Stimulated activated CD8-positive, alpha-beta memory T cell treated with anti-CD3 and anti-CD28 coated beads, Interleukin-12 subunit alpha, Interleukin-12 subunit beta, amount 100 ng/mL, for 4 hours (primary cell): ENCODE measurements at places on chromosomes 1 and 21.

- DNase-seq = no peak
These were observed 675.8 kb downstream of the MATN1 start for GRCh38 chr1:30047576-30047975.

GRCh38 chr1:115325874-115326273, 12.2 kb downstream of the NGF start:
- DNase-seq = no peak

DNA sequence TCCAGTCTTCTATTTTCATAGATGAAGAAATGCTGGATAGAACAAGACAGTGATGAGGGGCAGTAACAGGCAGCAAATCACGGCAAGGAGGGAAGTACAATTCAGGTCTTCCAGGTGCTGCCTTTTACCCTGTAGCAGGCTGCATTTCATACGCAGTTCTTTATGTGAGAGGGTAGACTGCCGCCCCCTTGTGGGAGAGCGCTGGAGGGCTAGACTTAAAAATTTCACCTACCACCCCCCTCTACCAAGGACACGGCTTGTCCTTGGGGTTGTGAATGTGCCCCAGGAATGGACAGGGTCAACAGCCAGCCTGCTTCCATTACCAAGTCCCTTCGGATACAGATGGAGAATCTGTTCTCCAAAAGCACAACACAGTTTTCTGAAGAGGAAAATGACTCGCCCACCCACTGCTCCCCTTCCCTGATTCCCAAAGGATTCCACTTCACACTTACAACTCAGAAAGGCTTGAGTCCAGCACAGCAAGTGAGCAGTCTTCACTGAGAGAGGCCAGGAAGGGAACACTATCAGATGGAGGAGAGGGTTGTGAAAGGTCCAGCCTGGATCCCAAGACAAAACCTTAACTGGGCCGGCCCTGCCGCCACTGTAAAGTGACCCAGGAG, 7.4 kb downstream of the WDR77 start:
- DNase-seq = peak; percentile 17

DNA sequence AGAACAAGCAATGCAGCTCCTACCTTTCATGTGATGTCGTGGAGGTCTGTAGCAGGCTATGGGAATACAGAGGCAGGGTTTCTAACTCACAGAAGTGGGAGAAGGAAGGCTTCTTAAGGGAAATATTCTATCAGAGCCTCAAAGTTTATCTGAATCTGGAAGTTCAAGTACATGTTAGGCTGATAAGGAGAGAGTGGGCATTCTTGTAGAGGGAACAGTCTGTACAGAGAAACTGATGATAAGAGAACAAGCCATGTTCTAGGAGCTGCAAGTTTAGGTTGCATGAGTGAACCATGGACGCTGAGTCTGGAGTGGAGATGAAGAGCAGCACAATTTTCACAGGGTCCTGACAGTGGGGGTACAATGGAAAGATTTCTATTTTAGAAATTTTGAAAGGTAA, 344.0 kb downstream of the CHRM3 start:
- DNase-seq = no peak

DNA sequence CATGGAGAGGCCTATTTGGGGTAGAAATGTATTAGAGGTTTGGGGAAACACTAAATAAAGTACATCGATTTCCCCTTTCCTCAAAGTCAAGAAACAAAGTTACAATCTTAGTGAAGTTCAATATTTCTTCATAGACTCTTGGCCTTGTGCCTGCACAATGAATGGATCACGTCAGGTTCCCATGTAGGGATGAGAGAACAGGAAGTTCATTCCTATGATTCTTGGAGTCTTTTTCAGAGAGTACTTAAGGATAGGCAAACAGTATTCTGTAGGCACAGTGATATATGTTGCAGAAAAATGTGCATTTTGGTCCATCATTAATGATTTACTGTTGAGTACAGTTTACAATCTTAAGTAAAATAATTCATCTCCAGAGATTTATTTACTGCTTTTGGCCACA, 275.5 kb downstream of the RGS7 start:
- DNase-seq = no peak

DNA sequence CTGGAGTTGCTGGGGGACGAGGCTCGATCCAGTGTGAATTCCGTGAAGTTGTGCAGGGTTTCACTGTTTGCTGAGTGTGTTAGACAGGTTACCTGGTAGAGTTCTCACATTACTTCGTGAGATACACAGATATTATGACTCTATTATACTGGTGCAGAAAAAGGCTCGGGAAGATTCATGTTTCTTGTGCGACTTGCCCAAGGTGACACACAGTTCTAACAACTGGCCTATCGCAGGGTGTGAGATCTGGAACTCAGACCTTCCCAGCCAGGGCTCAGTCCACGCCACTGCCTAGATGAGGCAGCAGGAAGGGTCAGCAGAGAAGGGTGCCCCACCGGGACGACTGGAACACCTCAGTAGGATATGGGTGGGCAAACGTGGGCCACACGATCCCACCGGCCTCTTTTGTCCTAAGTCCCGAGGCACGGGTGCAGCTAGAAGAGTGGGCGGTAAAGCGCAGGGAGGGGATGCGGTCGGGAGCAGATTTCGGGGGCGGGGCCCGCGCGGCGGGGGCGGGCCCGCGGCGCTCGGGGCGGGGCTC, 296 bp upstream of the RNPEP start:
- DNase-seq = peak; percentile 59

DNA sequence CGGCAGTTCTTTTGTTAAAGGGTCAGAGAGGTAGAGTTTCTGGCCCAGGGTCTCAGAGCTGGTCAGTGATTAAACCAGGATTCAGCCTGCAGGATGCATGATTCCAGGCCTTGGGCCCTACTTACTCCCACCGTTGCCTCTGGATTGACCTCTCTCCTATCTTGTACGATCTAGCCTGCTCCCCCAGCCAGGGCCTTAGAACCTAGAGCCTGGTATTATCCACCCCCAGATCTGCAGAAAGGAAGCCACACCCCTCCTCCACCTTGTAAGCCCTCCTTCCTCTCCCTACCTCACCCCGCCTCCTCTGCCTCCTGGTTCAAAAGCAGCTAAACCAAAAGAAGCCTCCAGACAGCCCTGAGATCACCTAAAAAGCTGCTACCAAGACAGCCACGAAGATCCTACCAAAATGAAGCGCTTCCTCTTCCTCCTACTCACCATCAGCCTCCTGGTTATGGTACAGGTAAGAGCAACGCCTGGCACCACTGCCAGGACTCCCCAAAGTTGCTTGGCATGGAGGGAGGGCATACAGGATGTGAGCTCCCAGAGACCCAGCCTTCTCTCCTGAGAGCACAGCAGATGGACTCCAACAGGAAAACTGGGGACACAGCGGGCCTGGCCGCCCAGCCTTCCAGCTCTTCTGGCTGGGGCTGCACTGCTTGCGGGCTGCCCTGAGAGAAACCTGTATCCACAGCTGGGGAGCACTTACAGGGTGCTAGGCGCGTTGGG, at the start of gene CD52:
Gene CD52, plus strand, starts transcription at position 347 of the 726 bp plus-strand sequence. Its CDS starts 60 bp downstream, at position 407.
- DNase-seq = peak; percentile 58

DNA sequence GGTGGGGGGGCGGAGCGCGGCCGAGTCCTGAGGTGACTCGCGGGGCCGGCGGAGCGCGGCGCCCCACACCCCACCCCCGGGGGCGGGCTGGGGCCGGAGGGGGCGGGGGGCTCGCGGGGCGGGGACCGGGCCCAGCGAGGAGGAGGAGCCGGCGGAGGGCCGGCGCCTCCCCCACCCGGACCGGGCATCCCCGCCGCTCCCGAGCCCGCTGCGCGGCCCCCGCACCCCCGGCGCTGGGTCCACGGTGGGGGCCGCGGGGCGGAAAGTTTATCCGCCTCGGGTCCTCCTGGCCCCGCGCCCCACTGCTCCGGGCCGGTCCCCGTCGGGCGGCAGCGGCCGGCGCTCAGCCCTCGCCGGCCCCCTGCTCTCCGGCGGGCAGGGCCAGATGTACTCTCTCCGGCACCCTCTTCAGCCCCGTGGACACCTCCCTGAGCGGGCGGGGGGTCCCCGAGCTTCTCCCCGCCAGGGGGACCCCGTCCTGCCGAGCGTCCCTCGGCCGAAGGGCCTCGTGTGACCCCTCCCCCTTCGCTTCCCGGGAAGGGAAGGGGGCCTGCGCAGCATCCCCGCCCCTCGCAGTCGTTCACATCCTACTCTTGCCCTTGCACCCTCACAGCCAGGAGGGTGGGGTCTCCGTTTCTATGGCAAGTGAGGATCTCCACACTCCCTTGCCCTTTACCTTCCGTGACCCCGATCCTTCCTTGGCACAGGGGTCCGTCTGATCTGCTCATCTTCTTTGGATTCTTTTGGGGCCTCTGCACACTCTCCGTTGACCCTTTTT, 663 bp downstream of the CAMTA1 start:
- peak; percentile 31 for DNase-seq

- DNase-seq = no peak
These were observed 59.1 kb downstream of the PRDM2 start for GRCh38 chr1:13759072-13759471.

DNA sequence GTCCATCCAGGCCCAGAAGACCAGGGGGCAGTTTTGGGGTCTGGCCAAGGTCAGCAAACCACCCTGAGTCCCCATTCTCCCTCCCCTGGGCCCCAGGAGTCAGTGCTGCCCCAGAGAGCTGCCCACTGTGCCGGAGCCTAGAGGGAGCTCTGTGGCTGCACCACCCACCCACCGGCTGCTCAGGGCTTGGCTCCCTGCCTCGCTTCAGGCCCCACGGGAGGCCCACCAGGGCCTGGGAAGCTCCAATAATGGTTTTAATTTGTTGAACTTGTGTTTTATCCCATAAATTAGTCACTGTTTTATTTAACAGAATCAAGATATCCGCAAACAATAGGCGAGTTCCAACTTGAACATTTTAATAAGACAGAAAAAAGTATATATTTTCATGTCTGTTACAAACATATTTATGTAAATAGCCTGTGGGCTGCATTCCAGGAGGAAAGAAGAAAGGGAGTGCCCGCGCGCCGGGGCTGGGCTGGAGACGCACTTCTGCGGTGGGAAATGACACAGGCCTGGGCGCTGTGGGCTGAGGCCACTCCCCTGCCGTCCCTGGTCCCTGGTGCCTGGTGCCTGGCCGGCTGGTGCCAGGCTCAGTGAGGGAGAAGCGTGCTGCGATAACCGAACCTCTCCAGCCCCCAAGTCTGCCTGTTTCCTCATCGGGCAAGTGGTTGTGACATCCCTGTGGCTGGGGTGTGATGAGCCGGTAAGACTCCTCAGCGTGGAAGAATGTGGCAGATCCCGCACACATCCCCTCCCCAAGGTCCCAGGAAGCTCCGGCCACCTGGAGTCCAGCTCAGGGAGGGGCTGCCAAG, 160.5 kb downstream of the PEX14 start:
- DNase-seq = no peak

DNA sequence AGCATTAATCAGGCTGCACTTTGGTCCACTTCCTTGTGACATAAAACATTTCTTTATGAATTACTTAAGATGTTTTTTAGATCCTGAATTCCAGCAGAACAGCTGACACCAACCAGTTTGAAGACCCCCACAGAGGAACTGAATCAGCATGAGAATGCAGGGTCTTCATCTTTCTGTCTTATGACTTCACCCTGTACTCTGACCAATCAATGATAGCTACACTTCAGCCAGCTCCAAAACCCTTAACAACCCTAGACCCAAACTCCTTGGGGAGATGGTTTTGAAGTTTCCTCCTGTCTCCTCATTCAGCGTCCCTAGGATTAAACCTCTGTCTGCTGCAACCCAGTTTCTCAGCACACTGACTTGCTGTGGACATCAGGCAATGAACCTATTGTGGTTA, 175.0 kb downstream of the CTH start:
- no peak for DNase-seq

GRCh38 chr1:176187001-176187400, 20.1 kb downstream of the COP1 start:
- no peak for DNase-seq

DNA sequence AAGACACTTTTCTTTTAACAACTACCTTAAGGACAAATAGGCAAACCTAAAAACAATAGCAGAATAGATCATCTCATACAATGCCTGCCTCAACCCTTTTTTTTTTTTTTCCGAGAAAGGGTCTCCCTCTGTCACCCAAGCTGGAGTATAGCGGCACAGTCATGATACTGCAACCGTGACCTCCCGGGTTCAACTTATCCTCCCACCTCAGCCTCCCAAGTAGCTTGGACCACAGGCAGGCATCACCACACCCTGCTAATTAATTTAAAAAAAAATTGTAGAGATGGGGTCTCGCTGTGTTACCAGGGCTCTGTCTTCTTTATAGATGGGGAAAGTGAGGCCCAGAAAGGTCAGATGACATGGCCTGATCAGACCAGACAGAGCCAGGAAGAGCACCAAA, 7.9 kb downstream of the SH3BGRL3 start:
- DNase-seq = no peak

DNA sequence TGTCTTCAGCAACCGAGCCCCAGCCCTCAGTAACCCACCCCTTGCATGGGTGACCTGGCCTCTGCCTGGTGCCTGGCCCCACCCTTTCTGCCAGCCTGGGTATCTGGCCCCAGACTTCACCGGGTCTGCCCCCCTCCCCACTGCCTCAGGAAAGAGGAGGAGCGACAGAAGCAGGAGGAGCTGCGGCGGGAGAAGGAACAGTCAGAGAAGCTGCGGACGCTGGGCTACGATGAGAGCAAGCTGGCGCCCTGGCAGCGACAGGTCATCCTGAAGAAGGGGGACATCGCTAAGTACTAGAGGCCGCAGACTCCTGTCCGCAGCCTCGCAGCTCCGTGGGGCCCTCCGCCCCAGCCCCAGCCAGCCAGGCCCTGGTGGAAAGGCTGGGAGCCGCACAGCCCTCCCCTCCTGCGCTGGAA, 6.1 kb downstream of the TNFRSF25 start:
- no peak for DNase-seq

GRCh38 chr1:192620071-192620635, 15.8 kb upstream of the RGS13 start:
- DNase-seq = no peak

DNA sequence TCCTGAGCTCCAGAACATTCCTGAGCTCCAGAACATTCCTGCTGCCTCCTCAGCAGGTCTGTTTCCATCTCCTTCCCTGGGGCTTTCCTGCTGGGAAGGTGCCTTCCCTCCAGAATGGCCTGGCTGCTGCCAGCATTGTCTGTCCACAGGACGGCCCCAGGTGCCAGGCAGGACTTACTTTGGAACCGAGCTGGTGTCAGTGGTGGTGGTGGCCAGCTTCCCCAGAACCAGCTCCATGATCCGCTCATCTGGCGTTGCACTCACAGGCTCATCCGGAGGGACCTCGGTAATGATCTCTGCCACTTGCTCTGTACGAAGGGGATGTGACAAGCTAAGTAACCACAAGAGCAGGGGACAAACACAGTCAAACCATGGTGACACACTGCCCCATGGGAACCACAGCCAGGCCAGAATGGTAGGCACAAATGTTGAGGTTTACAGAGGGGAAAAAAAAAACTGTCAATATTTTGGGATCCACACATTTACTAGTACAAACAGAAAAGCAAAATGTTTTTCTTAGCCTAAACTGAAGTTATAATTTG, 41.3 kb downstream of the PRDM15 start:
- no peak for DNase-seq

GRCh38 chr1:53266038-53266437, 27.7 kb upstream of the MAGOH start:
- DNase-seq = no peak
